ENCODE measurements at places on chromosomes 12 and 14.

GRCh38 chr12:52343550-52343949, 22.4 kb upstream of the KRT83 start:
- DNase-seq = no peak

GRCh38 chr14:94009767-94010166, 12.7 kb downstream of the CCDC197 start:
- DNase-seq = no peak

- DNase-seq = no peak
Measured at GRCh38 chr12:32497864-32498263, 98.5 kb downstream of the FGD4 start.

DNA sequence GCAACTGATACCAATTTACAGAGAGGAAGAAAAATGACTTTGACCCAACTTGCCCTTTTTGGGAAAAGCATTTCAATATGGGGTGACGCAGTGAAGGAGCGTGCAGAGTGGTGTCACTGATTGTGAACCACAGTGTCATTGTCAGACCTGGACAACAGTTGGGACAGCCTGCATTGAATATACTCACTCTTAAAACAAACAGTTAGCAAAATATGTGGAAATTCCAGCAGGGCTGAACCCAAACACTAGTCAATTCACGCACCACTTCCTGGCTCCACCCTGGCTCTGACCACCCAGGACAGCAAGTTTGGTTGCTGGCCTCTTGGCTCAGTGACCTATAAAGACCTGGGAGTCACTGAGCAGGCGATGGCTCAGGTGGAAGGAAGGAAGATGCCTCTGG, 61.3 kb downstream of the NOS1 start:
- no peak for DNase-seq

DNA sequence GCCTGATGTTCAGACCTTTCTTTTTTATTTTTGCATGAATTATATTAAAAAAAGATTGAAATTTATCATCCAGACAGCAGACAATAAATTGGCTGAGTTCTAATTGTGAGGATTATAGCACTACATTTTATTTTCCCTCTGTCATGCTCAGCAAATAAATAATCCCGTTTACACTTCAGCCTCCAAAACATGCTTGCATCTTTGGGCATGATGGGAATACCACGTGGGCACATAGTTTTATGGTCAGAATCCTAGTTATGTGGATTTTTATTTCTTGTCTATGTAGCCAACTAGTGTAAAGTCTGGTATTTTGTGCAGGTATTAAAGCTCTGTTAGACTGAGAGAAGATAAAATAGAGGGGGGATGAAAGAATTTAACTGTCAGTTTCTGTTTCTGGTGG, 276.9 kb upstream of the E2F7 start:
- DNase-seq = no peak

- DNase-seq = no peak
Measured at GRCh38 chr12:104695453-104696148, 238.9 kb downstream of the CHST11 start.

DNA sequence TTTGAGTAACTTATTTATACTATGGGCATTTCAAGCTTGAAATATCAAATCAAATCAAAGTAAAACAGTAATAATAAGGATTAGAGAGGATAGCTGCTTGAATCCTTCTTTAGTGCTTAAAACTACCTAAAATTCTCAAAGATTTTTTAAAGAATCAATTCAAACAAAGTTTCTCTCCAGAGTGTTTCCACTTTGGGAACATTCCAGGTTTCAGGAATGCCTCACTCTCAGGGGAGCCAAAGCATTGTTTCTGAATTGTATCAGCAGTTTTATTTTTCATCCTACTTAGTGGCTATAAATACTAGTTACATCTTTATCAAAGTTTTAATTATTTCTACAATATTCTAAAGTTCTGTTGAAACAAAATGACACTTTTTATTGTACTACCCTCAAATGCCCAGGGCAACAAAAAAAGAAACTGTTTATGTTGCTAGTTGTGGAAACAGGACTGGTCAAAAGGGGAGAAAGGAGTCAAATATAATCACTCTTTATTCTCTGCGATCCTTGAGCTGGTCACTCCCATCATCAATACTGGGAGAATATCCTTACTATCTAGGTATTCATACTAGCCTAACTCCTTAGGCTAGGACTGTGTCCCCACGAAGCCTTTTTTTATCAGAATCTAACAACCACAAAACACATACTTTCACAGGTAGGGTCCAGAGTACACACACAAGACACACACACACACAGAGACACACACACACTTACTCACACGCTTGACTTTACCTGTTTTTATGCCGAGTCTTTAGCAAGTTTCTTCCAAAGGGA, 598 bp downstream of the RASSF9 start:
- no peak for DNase-seq

GRCh38 chr12:5232291-5232690, 188.6 kb downstream of the KCNA5 start:
- DNase-seq = no peak

- DNase-seq = no peak
Measured at GRCh38 chr12:85504164-85504563, 224.1 kb downstream of the ALX1 start.

- DNase-seq = no peak
Measured at GRCh38 chr12:93773122-93773871, 96.1 kb downstream of the CRADD start.

- DNase-seq = no peak
Measured at GRCh38 chr12:94380507-94380906, 79.2 kb downstream of the CEP83 start.

GRCh38 chr14:103138301-103139131, 15.3 kb downstream of the TNFAIP2 start:
- no peak for DNase-seq

DNA sequence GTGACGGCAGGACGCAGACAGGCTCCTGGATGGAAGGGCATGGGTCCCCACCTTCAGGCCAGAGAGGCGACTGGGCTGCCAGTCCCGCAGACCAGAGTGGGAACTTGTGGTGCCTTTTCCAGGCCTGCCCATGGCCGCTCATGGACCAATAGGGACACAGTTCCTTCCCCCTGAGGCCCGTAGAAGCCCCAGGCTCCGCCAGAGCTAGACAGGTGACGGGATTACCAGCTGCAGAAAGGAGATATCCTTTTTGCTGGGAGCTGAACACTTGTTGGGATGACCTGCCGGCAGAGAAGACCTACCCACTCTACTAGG, 73.6 kb upstream of the RASSF8 start:
- no peak for DNase-seq

- DNase-seq = no peak
Measured at GRCh38 chr12:2523844-2524243, 270.9 kb upstream of the FKBP4 start.

DNA sequence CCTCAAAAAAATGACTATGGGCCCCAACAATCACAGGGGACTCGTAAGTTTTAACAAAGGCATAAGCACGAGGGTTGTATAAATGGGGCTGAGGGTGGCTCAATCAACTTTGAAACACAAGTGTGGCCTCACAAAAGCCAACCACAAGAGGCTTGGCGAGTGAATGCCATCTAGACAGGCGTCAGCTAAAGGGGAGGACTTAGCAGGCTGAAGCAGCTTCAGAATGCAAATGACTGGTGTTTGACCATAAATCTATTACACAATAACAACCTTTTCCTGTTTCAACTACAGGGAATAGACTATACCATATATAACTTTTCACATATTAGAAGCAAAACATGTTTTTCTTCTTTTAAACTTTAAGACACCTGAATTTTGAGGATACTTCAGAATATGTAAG, 777.9 kb downstream of the FSCB start:
- DNase-seq = no peak

GRCh38 chr12:124682425-124683151, 115.2 kb upstream of the NCOR2 start:
- DNase-seq = no peak

GRCh38 chr14:76488551-76488950, 112.6 kb downstream of the ESRRB start:
- no peak for DNase-seq

DNA sequence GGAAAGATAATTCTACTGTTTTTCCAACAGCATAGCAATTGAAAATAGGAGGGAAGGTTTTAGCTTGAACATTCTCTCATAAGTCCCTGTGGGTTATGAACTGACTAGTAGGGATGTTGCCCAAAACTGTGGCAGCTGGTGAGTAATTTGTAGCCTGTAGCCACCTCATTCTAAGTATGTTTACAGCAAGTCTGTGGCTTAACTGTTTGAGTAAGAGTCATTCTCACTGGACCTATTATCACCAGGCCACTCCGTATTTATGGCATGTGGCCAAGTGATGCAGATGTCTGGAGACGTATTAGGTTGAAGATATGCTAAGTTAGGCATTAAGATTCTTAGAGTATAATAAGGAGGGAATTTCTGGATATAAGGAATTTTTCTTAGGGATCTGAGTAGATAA, 458.3 kb downstream of the ETNK1 start:
- DNase-seq = no peak

DNA sequence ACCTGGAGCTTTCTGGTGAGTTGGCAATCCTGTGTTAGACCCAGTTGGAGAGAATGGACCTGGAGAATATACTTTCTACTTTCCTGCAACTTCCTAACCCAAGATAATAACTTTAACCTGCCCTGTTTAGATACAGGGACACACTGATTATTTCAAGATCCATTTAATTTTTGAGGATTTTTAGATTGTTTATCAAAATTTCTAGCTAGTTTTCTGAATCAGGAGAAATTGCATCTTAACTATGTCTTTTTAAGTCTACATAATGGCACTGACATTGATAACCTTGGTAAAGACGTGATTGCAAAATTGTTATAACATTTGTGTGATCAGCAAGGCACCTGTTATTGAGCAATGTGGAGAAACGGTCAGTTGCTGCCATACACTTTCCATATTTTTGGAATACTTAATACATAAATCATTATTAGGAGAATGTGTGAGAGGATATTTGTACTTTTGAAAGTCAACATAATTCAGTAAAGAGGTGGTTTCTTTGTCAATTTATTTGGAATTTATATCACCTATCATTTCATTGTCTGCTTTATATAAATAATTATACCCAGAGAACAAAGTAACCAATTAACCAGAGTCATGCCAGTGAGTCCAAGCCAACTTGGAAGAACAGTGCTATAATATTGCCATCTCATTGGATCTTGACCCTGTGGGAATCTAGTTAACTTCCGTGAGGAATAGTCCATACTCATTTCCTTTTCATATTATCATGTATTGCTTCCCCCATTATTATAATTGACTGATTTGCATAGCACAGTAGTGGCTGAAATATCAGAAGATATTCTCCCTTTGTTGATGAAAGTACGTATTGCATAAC, 28.4 kb downstream of the NFYB start:
- no peak for DNase-seq

GRCh38 chr12:14410177-14410576, 44.7 kb downstream of the ATF7IP start:
- DNase-seq = no peak

GRCh38 chr12:31206038-31206670, 119.8 kb downstream of the SINHCAF start:
- DNase-seq = no peak

DNA sequence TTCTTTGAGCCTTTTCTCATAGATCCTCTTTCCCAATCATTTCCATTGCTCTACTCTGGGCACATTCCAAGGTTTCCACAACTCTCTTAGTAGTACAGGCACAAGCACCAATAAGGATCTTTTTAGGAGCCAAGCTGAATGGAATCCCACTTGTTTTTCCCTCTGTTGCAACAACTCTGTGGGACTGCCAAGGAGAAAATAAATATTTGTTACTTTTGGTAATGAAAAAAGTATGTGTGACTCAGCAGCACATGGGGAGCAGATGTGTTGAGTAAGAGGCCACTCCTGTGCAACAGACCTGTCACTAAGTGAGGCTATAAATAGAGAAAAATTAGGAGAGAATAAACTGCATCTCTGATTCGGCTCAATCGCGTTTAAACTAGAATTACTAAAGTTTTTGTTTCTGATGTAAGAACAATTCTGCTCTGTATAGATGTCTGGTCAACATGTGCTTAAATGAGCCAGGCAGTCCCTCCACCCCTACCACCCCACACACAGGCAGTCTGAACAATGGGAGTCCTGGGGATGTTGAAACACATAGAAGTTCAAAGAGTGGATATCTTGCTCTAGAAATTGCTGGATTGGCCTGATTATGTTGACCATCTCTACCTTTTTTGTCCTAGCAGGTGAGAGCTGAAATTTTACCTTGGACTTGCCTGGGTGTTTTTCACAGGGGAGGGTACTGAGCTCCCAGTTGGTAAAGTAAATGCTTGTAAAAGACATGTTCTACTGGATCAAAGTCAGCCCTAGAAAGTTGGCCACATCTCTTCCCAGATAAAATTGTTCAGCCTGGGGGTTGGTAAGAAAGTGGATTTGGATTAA, 244.3 kb upstream of the NOVA1 start:
- no peak for DNase-seq

DNA sequence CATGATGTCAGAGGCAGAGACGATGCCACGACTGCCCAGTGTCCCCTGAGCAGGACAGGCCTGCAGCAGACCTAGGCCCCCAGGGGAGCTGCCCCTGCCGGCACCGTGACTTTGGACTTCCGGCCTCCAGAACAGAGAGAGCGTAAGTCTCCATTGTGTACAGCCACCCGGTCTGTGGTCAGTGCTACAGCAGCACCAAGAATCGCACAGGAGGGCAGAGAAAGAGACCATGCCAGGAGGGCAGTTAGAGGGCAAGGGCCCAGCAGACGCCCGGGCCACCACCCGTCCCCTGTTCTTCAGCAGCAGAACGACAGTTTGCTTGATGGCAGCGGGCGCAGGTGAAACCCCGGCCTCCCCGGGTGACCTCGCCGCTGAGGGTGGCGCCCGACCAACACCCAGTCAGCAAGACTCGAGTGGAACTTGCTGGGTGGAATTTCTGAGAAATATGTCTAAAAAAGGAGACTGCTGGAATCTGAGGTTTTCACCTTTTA, 19.7 kb downstream of the GALNT9 start:
- DNase-seq = peak; percentile 15

DNA sequence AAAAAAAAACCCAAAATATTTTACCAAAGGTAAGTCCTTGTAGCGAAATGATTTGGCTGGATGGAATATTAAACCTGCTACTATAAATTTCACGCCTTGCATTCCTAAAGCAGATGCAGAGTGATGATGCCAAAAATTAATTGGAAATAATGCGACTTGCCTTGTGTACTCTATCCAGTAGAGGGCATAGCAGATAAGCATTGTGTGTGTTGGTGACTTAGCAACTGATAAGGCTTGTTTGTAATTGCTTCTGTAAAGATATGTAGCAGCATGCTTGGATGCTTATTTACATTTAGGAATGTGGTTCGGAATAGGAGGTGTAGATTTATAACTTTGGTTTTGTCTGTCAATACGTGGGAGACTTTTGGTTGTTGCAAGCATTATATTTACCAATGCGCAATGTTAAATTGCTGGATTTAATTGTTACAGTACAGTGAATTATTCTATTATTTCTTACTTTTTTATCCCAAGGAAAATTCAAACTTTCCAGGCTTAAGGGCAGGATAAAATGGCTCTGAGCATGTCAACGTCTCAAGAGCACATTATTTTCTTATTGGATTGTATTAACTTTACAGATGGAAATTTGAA, 80.5 kb downstream of the TMEM260 start:
- no peak for DNase-seq

- DNase-seq = no peak
Measured at GRCh38 chr12:132444957-132445883, 44.7 kb upstream of the FBRSL1 start.

DNA sequence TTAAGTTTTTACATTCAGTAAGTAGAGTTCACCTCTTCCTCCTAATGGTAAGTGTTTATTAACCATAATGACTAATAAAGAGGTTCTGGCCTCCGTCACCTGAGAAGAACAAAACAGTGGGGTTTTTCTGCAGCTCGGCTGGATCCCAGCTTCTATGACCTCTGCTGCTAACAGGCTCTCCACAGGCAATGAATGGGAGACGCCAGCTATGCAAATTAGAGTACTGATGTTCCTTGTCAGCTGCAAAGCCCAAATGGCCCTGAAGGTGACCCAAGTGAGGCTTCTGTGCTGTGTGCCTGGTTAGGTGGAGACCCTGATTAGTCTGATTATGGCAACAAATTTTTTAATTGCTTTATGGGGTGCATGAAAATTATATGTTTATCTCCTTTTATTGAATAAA, 218.1 kb downstream of the APAF1 start:
- DNase-seq = no peak
